Cardiac muscle cell (in vitro differentiated cells and primary cell): ENCODE measurements at places on chromosomes 12 and 14. TPM values are rescaled to one million over a fixed set of nuclear protein-coding genes. Genes with fewer than 3 reads are reported as not detected.
A peak's percentile ranks its signal among the peaks of the same experiment; 100 is the strongest.

- DNase-seq: no peak
Observed at GRCh38 chr12:53195516-53196420, 11.3 kb downstream of the ITGB7 start.

DNA sequence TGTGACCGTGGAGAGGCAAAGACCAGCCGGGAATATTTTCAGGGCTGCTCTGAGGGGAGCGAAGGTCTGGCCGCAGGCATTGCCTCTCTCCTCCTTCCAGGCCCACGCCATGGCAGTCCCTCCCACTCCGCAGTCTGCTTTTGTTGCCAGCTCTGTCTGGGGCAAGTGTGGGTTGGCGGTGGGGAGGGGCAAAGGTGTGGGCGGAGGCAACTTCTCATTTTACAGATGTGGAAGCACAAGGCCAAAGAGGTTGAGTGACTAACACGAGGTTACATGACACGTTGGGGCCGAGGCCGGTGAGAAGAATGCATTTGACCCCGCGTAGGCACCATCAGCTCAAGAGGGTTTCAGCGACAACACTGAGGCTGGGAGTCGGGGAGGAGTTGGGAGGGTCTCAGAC, 6.1 kb upstream of the FAIM2 start:
- DNase-seq: peak; percentile 68

- no peak for DNase-seq
Observed at GRCh38 chr12:26680727-26681455, 152.1 kb downstream of the ITPR2 start.

DNA sequence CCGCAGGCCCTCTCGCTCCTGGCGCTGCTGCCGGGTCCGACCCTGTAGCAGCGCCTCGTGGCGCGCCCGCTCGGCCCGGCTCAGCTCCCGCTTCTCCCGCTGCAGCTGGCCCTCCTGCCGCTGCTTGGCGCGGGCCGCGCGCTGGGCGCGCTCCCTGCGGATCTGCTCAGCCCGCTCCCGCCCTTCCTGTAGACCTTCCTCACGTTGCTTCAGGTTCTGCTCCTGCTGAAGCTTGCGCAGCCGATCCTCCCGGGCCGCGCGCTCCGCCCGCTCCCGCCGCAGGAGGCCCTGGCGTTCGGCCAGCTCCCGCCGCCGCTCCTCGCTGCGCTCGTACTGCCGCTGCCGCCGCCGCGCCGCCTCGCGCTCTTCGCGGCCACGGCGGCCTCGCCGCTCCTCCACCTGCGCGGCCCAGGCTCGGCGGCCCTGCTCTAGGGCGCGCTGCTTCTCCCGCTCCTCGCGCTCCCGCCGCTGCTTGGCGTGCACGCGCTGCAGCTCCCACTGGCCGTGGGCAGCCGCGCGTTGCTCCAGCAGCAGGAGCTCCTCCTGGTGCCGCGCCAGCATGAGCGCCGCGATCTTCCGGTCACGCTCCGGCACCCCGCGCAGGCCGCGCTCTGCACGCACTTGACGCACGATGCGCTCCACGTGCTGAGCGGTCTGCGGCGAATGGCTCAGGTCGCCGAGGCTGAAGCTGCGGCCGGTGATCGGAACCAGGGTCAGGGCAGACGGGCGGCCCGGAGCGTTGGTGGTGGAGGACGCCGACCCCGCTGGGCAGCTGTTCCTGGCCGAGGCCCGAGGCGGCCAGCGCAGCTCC, 2.4 kb downstream of the CCDC177 start:
- DNase-seq: peak; percentile 55

- no peak for DNase-seq
Observed at GRCh38 chr14:74685056-74685455, 27.8 kb downstream of the AREL1 start.

GRCh38 chr12:32205731-32206130, 99.1 kb downstream of the BICD1 start:
- peak; percentile 2 for DNase-seq

- no peak for DNase-seq
Observed at GRCh38 chr12:122226366-122227125, 694 bp upstream of the DIABLO start.

DNA sequence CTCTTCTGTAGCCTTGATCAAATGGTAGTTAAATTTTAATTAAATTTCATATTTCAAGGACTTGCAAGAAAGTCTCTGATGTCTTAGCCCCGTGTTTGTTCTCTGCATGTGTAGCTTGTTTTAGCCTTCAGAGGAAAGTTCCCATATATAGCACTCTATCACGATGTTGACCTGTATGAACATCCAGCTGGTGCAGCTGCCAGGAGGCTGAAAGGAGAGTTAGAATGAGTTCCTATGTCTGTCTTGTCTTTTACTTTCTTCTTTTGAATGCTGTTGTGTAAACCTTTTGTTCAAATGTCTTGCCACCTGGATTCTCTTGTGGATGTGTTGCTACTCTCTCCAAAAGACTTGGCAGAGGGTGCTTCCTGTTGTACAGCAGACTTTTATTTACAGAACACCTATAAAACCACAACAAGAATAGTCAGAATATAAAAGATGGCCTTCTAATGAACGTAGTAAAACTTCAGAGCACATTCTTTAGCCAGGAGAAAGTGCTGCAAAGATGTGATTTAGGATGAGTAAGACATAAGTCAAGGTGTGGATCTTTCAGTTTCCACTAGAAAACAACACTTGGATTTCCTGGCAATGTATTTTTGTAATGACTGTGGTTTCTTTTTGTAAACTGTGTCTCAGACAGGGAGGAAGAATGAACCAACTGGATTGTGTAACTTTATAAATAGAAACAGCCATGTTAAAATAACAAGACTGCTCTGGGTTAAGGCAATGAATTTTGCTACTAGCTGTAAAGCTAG, 17.2 kb downstream of the NAV3 start:
- DNase-seq: peak; percentile 77

GRCh38 chr12:49091056-49091835, 3.4 kb downstream of the DHH start:
- no peak for DNase-seq

GRCh38 chr14:74934476-74935359, 11.7 kb upstream of the RPS6KL1 start:
- peak; percentile 43 for DNase-seq

PLXNC1 gene
- total RNA-seq: 2.5 and 4.1 TPM in 2 replicates

IFNG-AS1 gene
- 0.07 TPM in 1 of 2 replicates, not detected in the other for total RNA-seq

CD27 gene
- total RNA-seq: not detected in 2 replicates

VRTN gene
- 0.39 and 2.7 TPM in 2 replicates for total RNA-seq

SIX6 gene
- not detected in 2 replicates for total RNA-seq

KRT71 gene
- total RNA-seq: not detected in 2 replicates
